CD8-positive, alpha-beta memory T cell (primary cell): ENCODE measurements at places on chromosomes 4 and X. TPM values are rescaled to one million over a fixed set of nuclear protein-coding genes. Genes with fewer than 3 reads are reported as not detected.

Gene RAB41
- not detected for total RNA-seq

Gene PABPC1L2B
- not detected for total RNA-seq

Gene SPANXD
- not detected for total RNA-seq

Gene SPATA18
- total RNA-seq: 0.31 TPM

Gene DCAF12L2
- total RNA-seq: not detected

DNA sequence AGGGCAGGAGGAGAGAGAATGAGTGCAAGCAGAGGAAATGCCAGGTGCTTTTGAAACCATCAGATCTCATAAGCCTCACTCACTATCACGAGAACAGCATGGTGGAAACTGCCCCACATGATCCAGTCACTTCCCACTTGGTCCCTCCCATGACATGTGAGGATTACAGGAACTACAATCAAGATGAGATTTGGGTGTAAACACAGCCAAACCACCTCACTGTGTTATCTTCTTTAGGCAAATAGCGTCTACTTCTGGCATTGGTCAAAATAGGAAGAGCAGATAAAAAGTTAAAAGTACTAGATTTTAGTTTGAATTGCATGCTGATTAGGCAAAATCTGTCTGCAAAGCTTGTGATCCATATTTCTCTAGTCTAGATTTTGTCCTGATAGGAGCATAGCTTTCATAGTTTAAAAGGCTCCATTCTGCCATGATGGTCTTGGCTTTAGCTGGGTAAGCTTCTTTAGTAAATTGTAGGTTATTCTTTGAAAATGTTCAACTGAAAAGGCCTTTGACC is 267.5 kb downstream of the NKX6-1 start:
- H3K27ac ChIP-seq: no peak overlapping the region
- H3K4me3 ChIP-seq: no peak overlapping the region
- DNase-seq: no peak
- no peaks in the 10 kb centered on the region for H3K36me3 ChIP-seq
- H3K4me1 ChIP-seq: no peaks in the 10 kb centered on the region
- no peaks in the 10 kb centered on the region for H3K27me3 ChIP-seq

- no peaks in the 10 kb centered on the region for H3K36me3 ChIP-seq
- H3K27ac ChIP-seq: no peak overlapping the region
- no peak for DNase-seq
- H3K4me3 ChIP-seq: no peak overlapping the region
Observed at GRCh38 chrX:46211079-46211478, 334.1 kb downstream of the ZNF674 start.

- H3K27ac ChIP-seq: peak overlapping the region; percentile 0
- DNase-seq: peak; percentile 74
- H3K36me3 ChIP-seq: no peaks in the 10 kb centered on the region
- peaks cover 34% of the 10 kb centered on the region for H3K4me1 ChIP-seq
Observed at GRCh38 chr4:101328063-101328602, 19.2 kb downstream of the PPP3CA start.

DNA sequence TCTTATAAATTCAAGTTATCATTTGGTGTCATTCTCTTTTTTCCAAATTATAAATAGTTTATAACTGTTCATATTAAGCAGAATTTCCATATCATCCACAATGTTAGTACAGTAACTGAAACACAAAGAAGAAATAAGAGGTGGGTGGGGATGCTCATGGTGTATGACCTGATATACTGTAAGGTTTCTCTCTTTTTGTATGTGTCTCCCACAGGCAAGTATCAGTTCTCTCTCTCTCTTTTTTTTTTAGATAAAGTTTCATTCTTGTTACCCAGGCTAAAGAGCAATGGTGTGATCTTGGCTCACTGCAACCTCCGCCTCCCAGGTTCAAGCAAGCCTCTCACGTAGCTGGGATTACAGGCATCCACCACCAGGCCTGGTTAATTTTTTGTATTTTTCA is 43.7 kb upstream of the UGT2A3 start:
- H3K4me1 ChIP-seq: no peaks in the 10 kb centered on the region
- no peak for DNase-seq
- no peak overlapping the region for H3K27ac ChIP-seq
- H3K27me3 ChIP-seq: no peaks in the 10 kb centered on the region
- H3K4me3 ChIP-seq: no peak overlapping the region
- no peaks in the 10 kb centered on the region for H3K36me3 ChIP-seq

- peaks cover 18% of the 10 kb centered on the region for H3K36me3 ChIP-seq
- H3K27me3 ChIP-seq: no peaks in the 10 kb centered on the region
- H3K4me1 ChIP-seq: no peaks in the 10 kb centered on the region
- H3K27ac ChIP-seq: no peak overlapping the region
- no peak overlapping the region for H3K4me3 ChIP-seq
- no peak for DNase-seq
Observed at GRCh38 chr4:76192236-76192635, 21.4 kb downstream of the SCARB2 start.

DNA sequence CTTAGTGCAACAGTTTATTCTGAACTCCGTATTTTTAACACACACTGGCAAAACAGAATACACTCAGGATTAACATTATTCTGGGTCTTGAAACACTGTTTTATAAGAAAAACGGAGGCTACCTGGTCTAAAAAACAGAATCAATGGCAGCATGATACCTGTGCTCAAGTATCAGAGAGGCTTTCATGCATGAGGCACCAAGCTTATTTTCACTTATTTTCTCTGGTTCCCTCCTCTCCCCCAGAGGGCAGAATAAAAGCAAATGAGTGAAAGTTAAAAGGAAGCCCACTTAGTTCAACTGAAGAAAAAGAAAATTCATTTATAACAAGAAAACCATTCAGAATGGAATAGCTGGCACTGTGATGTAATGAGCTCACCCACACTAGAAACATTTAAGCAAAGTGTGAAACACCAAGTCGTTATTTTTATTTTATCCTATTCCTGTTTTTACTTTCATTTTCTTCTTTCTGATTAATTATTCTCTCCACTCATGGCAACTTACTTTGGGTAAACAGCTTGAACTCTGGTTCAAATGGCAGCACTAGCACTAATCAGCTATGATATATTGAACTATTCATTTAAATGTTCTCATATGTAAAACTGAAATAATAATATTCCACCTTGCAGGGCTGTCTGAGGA is 211.8 kb downstream of the PPP3CA start:
- H3K27me3 ChIP-seq: no peaks in the 10 kb centered on the region
- DNase-seq: no peak
- H3K4me3 ChIP-seq: no peak overlapping the region
- H3K36me3 ChIP-seq: no peaks in the 10 kb centered on the region

DNA sequence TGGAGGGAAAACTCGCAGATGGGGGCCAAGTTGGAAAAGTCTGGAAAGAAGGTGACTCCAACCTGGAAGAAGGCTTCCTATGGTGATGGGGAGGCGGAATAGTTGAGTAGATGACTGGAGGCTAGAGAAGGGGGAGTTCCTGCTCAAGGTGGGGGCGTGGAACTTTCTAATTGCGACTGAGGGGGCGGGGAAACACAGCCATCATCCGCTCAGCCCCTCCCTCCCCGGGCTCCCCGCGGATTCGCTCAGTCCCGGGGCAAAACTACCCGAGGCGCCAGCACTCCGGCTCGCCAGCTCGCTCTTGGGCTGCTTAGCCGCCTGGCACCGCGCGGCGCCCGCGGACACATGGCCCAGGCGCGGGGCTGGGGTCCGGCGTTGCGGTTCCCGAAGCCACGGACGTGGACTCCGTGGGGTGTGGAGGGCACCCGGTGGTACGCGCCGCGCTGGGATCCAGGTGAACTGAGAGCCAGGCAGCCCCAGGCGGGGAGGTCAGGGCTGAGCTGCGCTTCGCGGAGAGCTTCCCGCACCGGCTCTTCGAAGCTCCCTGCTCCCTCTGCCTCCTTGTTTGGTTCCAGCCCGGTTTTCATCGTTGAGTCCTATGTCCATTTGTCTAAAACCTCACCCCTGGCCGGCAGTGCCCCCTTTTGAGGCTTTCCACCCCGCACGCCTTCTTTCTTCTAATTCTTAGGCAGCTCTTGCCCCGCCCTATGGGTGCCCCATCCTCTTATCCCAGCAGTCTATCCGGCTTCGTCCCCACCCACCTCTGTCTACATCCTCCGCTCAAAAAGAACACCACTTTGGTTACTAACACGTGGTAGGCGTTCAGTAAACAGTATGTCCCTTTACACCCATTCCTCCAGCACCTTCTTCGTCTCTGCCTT is 38.9 kb downstream of the STARD8 start:
- no peaks in the 10 kb centered on the region for H3K27me3 ChIP-seq
- H3K27ac ChIP-seq: no peak overlapping the region
- H3K4me3 ChIP-seq: no peak overlapping the region
- H3K4me1 ChIP-seq: no peaks in the 10 kb centered on the region
- no peaks in the 10 kb centered on the region for H3K36me3 ChIP-seq

DNA sequence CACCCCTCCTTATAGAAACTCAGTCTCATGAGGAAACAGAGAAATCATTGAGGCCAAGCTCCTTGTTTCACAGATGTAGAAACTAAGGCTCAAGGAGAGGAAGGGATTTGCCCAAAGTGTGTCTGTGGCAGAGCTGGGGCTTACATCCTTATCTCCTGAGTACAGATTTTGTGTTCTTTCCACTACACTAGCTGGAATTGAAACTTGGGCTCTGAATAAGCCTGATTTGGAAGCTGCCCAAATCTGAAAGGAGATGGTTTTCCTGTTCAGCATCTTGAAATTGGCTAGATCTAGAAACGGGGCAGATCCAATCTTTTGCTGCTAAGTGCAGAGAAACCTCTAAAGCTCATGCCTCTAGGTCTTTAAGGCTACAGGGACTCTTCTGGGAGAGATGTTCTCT is 24.3 kb downstream of the AWAT2 start:
- peaks cover 9% of the 10 kb centered on the region for H3K4me1 ChIP-seq
- no peak overlapping the region for H3K4me3 ChIP-seq
- H3K27ac ChIP-seq: no peak overlapping the region
- no peak for DNase-seq
- no peaks in the 10 kb centered on the region for H3K36me3 ChIP-seq
- H3K27me3 ChIP-seq: no peaks in the 10 kb centered on the region

- DNase-seq: peak; percentile 64
- peak overlapping the region; percentile 25 for H3K4me3 ChIP-seq
- no peaks in the 10 kb centered on the region for H3K27me3 ChIP-seq
- peak overlapping the region; percentile 11 for H3K27ac ChIP-seq
- peaks cover 48% of the 10 kb centered on the region for H3K4me1 ChIP-seq
Observed at GRCh38 chrX:65926095-65927019, 113.5 kb downstream of the VSIG4 start.

DNA sequence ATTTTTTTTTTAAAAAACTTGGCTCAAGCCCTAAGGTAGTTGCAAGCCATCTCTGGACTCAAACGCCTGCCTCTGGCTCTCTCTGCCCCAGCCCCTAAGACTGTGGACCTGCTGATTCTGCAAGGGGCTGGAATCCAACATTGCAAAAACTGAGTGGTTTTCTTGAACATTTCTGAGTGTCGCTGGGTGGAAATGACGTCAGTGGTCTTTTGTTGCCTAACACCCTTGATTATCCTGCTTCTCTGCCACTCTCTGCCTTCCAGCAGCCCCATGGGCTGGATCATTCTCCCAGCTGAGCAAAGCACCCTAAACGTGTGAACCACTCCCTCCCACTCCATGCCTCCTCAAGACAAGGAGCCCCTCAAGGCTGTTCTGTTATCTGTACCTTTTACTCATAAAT is 16.6 kb downstream of the BST1 start:
- DNase-seq: no peak
- no peaks in the 10 kb centered on the region for H3K27me3 ChIP-seq
- no peaks in the 10 kb centered on the region for H3K36me3 ChIP-seq
- no peak overlapping the region for H3K27ac ChIP-seq
- H3K4me3 ChIP-seq: no peak overlapping the region

GRCh38 chr4:173526027-173526482 is 4.0 kb downstream of the HAND2 start:
- peaks cover 74% of the 10 kb centered on the region for H3K27me3 ChIP-seq

DNA sequence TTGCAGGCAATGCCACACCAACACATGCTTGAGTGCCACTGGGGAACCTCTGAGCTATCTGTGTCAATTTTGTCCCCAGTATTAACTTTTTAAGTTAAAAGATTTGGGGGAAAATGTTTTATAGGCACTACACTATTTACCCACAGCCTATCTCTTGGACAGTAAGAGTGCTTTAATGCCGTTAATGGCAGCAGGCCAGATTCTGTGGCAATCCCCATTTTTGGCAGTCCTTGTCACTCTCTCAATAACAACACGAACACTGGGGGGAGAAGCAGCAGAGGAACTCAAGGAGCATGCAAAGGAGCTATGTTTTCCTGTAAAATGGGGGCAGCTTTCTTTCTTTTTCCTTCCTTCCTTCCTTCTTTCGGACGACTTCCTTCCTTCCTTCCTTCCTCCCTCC is 168.6 kb downstream of the NSUN7 start:
- H3K27ac ChIP-seq: no peak overlapping the region
- DNase-seq: no peak
- no peaks in the 10 kb centered on the region for H3K36me3 ChIP-seq
- no peaks in the 10 kb centered on the region for H3K27me3 ChIP-seq
- H3K4me1 ChIP-seq: no peaks in the 10 kb centered on the region

DNA sequence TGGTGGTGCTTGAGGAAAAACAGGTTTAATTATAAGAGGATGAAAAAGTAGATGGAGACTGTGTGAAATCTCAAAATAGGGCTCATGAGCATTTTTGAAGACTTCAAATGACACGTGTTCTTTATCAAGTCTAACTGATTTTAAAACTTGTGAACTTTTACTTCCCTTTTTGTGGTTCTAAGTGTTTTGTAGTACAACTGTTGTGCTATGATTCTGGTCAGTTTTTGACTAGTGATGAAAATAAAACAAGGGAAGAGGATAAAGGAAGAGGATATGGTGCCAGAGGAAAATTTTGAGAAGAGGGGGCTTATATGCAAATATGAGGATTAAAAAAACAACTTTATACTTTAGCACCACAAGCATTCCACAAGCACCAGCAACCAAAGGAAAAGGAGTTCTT is 644.0 kb downstream of the RPA4 start:
- H3K4me1 ChIP-seq: no peaks in the 10 kb centered on the region
- DNase-seq: no peak
- H3K36me3 ChIP-seq: no peaks in the 10 kb centered on the region
- H3K27me3 ChIP-seq: no peaks in the 10 kb centered on the region

DNA sequence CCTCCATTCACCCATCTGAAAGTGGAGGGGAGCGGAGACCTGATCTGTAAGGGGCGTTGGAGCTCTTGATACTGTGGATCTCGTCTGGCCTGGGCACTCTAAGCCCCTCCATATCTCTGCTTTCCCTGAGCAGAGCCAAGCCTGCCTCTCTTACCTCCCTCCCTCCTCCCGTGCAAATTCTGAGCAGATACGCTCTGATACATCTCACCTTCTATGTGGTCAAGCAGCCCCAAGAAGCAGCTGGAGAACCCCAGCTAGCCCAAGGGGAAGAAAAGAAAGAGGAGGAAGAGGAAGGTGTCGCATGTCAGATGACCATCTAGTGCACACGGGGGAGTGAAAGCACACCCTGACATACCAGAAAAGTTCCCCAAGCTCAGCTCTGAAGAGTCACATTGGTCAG is 1.9 kb upstream of the DGAT2L6 start:
- no peak for DNase-seq
- no peak overlapping the region for H3K27ac ChIP-seq
- H3K27me3 ChIP-seq: no peaks in the 10 kb centered on the region
- H3K4me3 ChIP-seq: no peak overlapping the region
- H3K4me1 ChIP-seq: no peaks in the 10 kb centered on the region
- no peaks in the 10 kb centered on the region for H3K36me3 ChIP-seq
